ENCODE measurements at places on chromosomes 11 and 22.
A peak's percentile ranks its signal among the peaks of the same experiment; 100 is the strongest.

DNA sequence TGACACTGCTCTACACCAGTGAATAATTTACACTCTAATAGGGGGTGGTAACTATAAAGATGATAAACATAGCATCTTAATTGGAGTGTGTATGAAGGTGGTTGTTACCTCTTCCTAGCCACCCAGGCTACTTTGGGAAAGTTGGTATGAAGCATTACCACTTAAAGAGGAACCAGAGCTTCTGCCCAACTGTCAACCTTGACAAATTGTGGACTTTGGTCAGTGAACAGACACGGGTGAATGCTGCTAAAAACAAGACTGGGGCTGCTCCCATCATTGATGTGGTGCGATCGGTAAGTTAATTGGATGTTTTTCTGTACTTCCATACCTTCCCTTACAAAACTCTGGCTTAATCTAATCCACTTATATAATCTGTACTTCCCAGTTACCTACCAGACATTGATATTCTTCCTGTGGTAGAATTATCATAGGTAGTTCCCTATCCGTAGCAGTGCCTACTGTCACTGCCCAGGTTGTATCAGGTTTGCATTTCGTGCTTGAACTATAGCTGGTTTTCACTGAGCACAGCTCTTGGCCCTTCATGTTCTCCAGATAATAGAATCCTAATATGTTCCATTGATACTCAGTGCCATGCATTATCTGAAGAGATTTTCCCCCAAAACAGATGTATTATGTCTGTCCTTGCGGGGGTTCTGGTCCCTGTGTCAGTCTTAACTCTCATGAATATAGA lies 2.2 kb downstream of the RPL27A start:
- DNase-seq, result no peak

DNA sequence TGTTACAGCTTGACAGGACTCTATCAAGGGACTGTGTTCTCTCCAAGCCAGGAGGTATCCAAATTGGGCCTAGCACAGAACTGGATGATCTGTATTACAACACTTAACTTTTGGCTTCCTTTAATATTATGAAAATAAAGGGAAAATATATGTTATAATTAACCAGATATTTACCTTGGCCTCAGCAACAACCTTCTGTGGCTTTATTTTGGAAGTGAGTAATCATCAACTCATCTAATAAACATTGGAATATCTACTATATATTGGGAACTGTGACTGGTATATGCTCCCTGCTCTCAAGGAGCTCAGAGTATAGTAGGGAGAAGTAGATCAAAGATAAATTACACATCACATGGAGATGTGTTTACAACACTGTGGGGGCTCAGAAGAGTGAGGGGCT lies 352.2 kb downstream of the METTL15 start:
- no peak for DNase-seq

DNA sequence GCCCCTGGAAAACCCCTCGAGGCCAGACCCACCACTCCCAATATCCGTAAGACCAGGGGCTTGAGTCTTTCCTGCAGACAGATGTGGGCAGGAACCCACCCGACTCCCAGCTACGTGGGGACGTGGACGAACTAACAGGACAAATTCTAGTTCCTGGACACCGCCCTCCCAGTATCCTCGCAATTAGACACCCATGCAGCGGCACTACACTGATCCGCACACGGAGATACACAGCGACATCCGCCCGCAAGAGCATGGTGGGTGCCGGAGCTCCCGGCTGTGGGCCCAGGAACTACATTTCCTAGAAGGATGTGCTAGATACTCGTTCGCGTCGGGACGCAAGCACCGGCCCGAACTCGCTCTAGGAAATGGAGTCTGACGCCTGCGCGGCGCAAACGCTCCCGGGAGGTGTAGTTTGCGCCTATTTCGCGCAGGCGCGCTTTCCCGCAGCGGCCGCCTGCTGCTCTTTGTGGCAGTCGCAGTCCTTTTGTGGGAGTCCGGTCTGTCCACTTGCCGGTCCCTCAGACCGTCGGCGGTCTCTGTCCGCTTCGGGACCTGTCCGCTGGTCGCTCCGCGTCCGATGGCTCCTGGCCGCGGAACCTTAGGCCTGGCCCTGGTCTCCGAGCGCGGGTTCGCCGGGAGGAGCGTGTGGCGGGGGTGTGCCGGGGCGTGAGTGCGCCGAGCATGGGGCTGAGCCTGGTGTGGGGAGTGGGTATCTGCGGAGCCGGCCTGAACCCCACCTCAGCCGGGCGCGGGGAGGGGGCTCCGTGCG lies at the start of gene ZNF74:
Gene ZNF74 (plus strand): TSS at position 447 of the 772 bp plus-strand sequence. CDS start 478 bp downstream, outside the sequence.
- DNase-seq, result peak; percentile 88

DNA sequence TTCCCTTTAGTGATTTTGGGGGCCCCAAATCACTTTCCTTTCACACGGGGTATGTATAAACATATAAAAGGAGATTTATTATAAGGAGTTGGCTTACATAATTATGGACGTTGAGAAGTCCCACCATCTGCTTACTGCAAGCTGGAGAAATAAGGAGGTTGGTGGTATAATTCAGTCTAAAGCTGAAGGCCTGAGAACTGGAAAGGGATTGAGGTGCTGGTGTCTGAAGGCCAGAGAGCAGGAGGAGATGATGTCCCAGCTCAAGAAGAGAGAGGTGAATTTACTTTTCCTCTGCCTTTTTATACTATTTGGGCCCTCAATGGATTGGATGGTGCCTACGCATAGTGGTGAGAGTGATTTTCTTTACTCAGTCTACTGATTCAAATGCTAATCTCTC lies 1.3 kb upstream of the ZNF202 start:
- DNase-seq, result no peak

DNA sequence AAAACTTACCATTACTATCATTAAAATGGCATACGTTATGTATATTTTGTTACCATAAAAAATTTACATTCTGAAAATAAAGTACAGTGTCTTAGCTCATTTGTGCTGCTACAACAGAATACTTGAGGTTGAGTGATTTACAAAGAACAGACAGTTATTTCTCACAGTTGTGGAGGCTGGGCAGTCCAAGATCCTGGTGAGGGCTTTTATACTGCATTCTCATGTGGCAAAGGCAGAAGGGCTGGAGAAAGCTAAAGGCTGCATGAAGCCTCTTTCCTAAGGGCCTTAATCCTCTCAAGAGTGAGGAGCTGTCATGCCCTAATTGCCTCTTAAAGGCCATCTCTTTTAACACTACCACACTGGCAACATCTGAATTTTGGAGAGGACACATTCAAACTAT lies 13.3 kb downstream of the GGTLC2 start:
- no peak for DNase-seq

DNA sequence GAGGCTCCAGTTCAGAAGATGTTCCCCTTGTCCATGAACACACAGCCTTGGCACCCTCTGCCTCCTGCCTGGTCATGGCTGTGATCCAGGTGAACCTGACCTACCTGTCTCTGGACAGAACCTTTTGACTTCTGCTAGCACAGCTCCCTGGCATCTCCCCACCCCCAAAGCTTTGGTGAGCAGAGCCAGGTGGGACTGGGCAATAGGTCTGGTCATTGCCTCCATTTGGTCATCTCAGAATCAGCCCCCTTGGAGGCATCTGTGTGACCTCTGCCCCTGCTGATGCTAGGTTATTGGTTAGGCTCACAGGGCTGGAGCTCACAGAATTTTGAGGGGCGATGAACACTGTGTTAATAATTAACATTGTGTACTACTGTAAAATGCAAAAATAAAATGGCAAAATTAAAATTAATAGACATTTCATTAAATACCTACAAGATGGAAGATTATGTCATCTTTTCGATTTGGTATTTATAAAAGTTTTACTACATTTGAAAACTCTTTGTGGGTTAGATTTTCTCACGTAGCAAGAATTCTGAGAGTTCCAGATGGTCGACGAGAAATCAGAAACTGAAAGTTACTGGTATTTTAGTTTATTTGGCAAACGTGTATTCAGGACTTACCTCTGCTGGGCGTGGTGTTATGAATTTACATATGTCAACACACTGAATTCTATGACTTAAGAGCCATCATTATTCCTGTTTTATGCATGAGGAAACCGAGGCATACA lies 8.3 kb upstream of the KIAA0930 start:
- DNase-seq, result no peak

- DNase-seq, result no peak
Measured at GRCh38 chr11:120108785-120109168, 29.1 kb downstream of the TRIM29 start.

GRCh38 chr11:101482556-101483124 lies 101.2 kb downstream of the TRPC6 start:
- DNase-seq, result no peak

DNA sequence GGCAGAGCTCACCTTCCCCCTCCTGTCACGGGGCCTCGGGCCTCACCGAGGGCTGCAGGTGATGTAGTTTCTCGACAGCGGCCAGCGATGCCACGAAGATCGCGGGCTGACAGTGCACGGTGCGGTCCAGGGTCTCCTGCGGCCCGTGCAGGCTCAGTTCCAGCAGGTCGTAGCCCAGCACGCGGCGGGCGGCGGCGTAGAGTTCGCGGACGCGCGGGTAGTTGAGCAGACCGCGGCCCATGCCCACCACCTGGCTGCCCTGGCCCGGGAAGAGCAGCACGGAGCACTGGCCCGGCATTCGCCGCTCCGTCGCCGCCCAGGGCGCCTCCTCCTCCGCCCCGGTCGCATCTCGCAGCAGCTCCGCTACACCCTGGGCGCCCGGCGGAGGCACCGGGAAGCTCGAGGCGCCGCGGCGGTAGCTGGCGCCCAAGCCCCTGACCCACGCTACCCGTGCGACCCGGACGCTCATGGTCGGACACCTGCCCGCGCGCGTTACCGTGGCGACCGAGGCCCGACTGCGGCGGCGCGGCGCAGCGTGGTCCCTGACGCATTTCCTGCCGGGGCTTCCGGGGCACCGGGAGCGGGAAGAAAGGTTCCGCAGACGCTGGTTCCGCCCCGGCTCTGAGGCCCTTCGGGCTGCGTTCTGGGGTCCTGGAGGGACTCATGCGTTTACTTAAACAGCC lies at the start of gene MCAT:
Gene MCAT (minus strand): TSS at position 519 of the 683 bp plus-strand sequence. CDS start 50 bp downstream, at position 469.
- DNase-seq, result peak; percentile 89

DNA sequence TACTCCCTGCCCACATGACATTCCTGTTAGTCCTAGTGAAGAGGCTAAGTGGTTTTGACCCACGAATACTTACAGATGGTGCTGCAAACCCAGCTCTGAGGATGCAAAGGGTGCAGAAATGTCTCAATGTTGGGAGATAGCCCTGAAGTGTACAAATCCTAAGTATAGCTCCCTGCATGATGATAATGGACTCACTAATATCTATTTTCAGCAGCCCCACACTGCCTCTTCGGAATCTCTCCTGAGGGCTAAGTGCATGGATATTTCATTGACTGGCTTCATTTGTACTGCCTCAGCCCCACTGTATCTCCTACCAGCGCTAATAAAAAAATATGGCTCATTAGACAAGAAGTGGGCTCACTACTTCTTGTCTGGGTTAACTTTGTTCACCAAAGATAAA lies 114.5 kb downstream of the KIRREL3 start:
- DNase-seq, result no peak

DNA sequence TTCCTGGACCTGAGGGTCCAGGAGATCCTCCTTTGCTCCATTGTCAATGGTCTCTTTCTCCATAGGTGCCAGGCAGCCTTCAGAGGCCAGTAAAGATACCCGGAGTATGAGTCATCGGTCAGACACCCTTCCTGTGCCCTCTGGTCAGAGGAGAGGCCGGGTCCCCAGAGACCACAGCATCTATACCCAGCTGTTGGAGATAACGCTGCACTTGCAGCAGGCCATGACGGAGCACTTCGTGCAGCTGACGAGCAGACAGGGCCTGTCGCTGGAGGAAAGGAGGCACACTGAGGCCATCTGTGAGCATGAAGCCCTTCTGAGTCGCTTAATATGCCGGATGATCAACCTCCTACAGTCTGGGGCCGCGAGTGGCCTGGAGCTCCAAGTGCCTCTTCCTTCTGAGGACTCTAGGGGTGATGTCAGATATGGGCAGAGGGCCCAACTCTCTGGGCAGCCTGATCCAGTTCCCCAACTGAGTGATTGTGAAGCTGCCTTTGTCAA lies at the start of gene ACCSL:
Gene ACCSL (plus strand): TSS at position 51 of the 501 bp plus-strand sequence. CDS start 56 bp downstream, at position 107.
- no peak for DNase-seq

DNA sequence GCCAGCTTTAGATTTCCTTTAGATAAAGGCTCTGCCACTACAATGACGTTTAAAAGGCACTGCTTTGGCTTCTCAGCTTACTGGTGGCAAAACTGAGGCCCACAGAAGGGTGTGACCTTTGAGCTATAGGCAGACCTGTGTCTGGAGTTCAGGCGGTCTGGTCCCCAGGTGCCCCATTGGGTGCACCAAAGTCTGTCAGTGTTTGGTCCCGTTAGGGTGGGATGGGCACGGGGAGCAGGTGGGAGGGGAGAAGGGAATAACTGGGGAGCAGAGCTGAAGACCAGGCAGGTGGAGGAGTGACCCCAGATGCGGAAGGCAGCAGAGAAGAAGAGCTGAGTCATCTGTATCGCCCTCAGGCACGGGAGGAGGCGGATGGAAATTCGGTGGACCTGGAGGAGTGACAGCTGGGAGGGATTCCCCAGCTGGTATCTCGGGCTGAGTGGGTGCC lies 45.3 kb upstream of the GCAT start:
- no peak for DNase-seq

DNA sequence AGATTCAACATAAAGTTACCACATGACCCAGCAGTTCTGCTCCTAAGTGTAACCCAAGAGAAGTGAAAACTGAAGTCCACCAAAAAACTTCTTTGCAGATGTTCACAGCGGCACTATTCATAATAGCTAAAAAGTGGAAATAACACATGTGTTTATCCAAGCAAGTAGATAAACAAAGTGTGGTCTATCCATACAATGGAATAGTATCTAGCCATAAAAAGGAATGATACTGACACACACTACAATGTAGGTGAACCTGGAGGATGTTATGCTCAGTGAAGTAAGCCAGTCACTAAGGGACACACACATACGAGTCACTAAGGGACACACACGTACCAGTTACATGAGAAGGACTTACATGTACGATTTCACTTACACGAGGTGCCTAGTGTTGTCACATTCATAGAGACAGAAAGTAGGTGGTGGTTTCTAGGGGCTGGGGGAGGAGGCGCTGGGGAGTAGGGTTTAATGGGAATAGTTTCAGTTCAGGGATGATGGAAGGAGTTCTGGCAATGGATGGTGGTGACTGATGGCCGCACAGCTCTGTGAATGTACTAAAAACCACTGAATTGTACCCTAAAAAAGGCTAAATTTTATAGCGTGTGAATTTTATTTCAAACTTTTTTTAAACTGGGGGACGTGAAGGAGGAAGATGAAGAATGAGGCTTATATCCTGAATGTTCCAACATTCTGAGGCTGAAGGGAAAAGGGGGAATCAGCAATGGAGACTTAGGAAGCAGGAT lies 27.2 kb upstream of the COMT start:
- DNase-seq, result no peak

Data from stimulated activated CD4-positive, alpha-beta T cell treated with anti-CD3 and anti-CD28 coated beads, Interleukin-15, amount 100 ng/mL, for 24 hours (primary cell).